Neural progenitor cell (in vitro differentiated cells): ENCODE measurements at places on chromosomes 5 and 9. TPM values are rescaled to one million over a fixed set of nuclear protein-coding genes. Genes with fewer than 3 reads are reported as not detected.

DNA sequence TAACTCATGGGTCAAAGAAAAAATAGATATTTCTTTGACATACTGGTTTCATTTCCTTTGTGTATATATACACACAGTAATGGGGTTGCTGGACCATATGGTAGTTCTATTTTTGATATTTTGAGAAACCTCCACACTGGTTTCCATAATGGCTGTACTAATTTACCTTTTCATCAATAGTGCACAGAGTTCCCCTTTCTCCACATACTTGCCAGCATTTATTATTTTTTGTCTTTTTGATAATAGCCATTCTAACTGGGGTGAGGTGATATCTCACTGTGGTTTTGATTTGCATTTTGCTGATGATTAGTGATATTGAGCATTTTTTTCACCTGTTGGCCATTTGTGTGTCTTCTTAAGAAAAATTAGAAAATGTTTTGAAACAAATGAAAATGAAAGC, 78.4 kb upstream of the CKMT2 start:
- DNase-seq: no peak
- no peaks in the 10 kb centered on the region for H3K27me3 ChIP-seq
- no peaks in the 10 kb centered on the region for H3K36me3 ChIP-seq
- H3K27ac ChIP-seq: no peak overlapping the region

- H3K36me3 ChIP-seq: no peaks in the 10 kb centered on the region
- H3K4me1 ChIP-seq: no peaks in the 10 kb centered on the region
- no peak for DNase-seq
- H3K27me3 ChIP-seq: peaks cover 11% of the 10 kb centered on the region
- H3K27ac ChIP-seq: no peak overlapping the region
These were observed 5.8 kb downstream of the TMEM268 start for GRCh38 chr9:114616684-114617520.

Gene PCDHGA10
- 4.2 and 4.7 TPM in 2 replicates for total RNA-seq

DNA sequence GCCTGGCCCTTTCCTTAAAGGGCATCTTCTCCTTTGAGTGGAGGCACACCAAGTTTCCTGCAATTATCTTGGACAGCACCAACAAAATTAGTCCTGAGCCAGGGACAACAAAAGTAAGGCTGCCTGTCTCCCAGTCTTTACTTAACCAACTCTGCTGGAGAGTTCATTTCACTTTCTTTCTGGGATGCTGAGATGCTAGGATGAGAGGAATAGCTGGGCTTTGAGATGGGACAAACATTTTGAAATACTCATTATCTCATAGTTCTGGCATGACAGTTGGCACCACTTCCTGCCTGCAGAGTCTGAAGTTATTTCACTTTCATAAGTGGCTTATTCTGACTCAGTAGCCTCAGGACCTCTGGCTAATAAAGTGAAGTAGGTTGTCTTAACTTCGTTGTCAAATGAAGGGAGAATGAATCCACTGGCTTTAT, 157.0 kb downstream of the C9orf152 start:
- H3K36me3 ChIP-seq: no peaks in the 10 kb centered on the region
- no peak for DNase-seq
- peaks cover 18% of the 10 kb centered on the region for H3K4me1 ChIP-seq
- peaks cover 23% of the 10 kb centered on the region for H3K27me3 ChIP-seq
- no peak overlapping the region for H3K27ac ChIP-seq

- H3K4me1 ChIP-seq: no peaks in the 10 kb centered on the region
- no peaks in the 10 kb centered on the region for H3K36me3 ChIP-seq
- H3K27me3 ChIP-seq: no peaks in the 10 kb centered on the region
- no peak overlapping the region for H3K27ac ChIP-seq
These were observed 553.7 kb downstream of the EBF1 start for GRCh38 chr5:158545949-158546530.

DNA sequence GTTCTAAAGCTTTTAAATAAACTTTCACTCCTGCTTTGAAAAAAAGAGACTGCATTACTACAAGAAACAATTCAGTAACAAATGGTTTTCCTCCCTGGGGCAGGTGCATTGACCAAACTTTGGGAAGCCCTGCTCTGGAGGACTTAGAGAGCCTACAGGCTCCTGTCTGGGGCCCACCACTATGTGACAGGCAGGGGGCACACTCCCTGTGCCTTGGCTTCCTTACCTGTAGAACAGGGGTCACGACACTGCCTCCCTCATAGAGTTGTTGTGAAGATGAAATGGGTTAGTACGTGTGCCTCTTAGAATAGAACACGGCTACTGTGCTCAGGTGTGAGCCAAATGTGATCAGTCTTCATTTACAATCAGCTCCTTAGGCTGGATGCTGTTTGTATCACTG, 130.1 kb downstream of the GPBP1 start:
- H3K36me3 ChIP-seq: no peaks in the 10 kb centered on the region
- no peak overlapping the region for H3K27ac ChIP-seq
- no peaks in the 10 kb centered on the region for H3K27me3 ChIP-seq
- no peak overlapping the region for H3K4me3 ChIP-seq

DNA sequence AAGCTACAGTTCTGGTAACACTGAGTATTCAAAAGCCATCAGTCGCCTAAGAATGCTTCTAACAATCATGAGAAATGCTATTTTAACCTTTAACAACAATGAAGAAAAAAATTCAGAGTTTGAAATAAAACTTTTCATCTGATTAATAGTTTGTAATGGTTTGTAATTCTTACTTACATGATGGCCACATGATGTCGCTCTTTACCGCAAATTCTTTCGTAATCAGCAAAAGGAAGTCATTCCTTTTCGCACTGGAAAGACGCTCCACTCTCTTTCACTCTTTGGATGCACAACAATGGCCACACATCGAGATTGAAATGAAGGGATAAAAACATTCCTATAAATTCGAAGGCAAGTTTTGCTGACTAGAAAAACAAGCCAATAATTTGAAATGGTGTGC, at the start of gene PCDHA7:
PCDHA7 (plus strand) TSS at position 277 of the 400 bp plus-strand sequence; CDS start at position 392, 115 bp downstream.
- DNase-seq: no peak
- H3K4me3 ChIP-seq: no peak within 1 kb of the TSS
- H3K36me3 ChIP-seq: peaks cover 11% of the 10 kb centered on the region

Gene ARID3C
- 4.7 and 5.3 TPM in 2 replicates for total RNA-seq

Gene ADGRD2
- 0.13 and 0.43 TPM in 2 replicates for total RNA-seq

- no peaks in the 10 kb centered on the region for H3K4me1 ChIP-seq
- H3K4me3 ChIP-seq: no peak overlapping the region
- no peak overlapping the region for H3K27ac ChIP-seq
These were observed 6.7 kb downstream of the SLCO4C1 start for GRCh38 chr5:102289251-102289899.

Gene OR1Q1
- not detected in 2 replicates for total RNA-seq

Gene EDIL3
- 7.8 and 13.8 TPM in 2 replicates for total RNA-seq

Gene SUB1
- total RNA-seq: 324 and 789 TPM in 2 replicates

Gene AQP3
- 0.45 and 0.90 TPM in 2 replicates for total RNA-seq

DNA sequence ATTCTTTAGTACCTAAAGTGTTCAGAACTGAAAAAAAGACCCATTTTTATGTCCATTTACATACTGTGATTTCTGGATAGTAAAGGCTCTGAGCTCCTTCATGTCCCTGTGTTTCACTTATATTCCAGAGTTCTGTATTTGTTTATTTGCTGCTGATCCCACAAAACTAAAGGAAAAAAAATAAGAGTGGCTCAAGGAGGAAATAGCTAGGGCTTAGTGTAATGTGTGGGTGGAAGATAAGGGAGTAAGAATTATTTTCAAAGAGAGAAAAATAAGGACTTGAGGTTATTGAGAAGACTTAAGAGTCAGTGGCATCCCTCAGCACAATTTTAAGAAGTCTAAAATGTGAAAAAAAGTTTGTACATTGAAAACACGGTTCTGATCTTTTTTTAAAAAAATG, 46.0 kb downstream of the ENTREP1 start:
- H3K36me3 ChIP-seq: no peaks in the 10 kb centered on the region
- no peak overlapping the region for H3K27ac ChIP-seq
- H3K4me1 ChIP-seq: peaks cover 6% of the 10 kb centered on the region

- peak; percentile 69 for DNase-seq
- no peak overlapping the region for H3K27ac ChIP-seq
- H3K4me1 ChIP-seq: peaks cover 28% of the 10 kb centered on the region
- peak overlapping the region; percentile 25 for H3K4me3 ChIP-seq
- no peaks in the 10 kb centered on the region for H3K27me3 ChIP-seq
These were observed 697.5 kb downstream of the SEMA5A start for GRCh38 chr5:8848366-8848765.

DNA sequence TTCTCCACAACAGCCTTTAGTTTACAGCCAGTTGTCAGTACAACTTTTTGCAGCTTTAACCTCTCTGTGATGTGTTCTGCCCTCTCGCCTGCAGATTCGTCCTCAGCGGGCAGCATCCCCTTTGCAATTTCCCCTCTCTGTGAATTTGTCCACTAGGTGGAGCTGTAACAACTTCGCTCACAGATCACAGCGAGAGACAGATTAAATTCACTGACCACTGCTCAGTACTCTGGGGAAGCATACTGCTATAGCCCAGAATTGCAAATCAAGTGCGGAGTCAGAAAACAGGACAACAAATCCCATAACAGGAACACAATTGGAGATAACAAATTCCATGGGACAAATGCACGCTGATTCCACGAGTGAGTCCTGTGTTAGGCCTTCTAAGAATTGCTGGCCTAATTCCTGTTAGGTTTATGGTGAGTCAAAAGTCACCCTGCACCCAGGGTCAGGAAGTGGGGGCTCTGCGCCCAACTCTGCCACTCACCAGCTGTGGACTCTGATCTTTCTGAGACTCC, 2124.9 kb downstream of the MAT2B start:
- H3K27ac ChIP-seq: no peak overlapping the region
- H3K4me1 ChIP-seq: peaks cover 21% of the 10 kb centered on the region
- no peaks in the 10 kb centered on the region for H3K27me3 ChIP-seq
- no peak overlapping the region for H3K4me3 ChIP-seq

DNA sequence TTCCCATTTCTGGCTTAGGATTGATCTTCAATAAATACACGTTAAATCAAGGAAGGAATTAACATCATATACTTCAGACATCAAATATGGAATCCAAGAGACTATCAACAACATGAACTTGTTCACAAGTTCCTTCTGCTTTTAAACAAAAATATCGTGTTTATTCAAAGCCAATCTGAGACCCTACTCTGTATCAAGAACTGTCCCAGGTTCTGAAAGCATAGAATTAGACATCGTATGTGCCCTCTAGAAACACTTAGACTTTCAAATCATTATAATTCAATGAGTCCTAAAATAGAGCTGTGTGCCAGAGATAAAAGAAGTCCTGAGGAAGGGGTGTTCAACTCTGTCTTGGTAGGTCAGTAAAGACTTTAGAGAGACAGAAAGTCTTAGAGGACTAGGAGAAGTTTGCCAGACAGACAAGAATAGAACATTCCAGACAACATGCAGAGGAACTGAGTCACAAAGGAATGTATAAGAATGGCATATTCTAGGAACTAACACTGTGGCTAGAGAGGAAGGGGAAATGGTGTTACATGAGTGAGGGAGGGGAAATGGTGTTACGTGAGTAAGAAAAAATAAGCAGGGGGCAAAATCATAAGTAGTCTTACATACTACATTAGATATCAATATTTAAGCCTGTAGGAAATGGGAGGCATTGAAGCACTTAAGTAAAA, 2.9 kb downstream of the TPD52L3 start:
- H3K36me3 ChIP-seq: no peaks in the 10 kb centered on the region
- no peaks in the 10 kb centered on the region for H3K4me1 ChIP-seq
- no peak overlapping the region for H3K4me3 ChIP-seq
- no peak overlapping the region for H3K27ac ChIP-seq

DNA sequence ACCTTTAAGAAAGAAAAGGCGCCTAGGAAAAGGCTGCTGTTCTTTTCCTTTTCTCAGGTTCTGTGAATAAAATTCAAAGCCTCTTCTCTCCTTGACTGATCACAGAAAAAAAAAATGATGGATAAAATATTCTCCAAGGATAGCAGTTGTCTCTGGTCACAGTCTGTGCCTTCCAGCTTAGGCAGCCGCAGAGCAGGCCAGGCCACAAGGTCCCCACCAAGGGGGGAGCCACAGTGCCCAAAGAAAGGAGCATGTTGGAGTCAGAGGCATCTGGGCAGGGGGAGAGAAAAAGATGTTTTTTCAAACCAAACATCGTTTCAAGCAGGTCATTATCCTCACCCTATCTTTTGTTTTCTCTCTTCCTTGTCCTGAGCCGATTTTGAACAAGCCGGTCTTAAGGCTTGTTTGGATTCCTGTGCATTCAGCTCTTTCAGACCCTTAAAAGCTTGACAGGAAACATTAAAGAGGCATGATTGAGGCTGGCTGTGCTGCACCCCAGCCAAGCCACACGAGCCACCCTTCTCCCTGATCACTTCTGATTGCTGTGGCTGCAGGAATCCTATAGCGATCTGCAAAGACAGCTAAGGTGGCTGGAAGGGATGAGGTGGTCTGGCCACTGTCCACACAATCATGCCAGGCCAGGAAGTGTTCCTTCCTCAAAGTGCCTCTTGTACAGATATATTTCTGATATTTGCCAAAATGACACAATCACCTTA, 284.6 kb upstream of the TLE4 start:
- peaks cover 25% of the 10 kb centered on the region for H3K4me1 ChIP-seq
- peak; percentile 65 for DNase-seq
- peak overlapping the region; percentile 55 for H3K27ac ChIP-seq
- no peak overlapping the region for H3K4me3 ChIP-seq

- H3K27ac ChIP-seq: no peak overlapping the region
- peak overlapping the region; percentile 81 for H3K4me3 ChIP-seq
- no peaks in the 10 kb centered on the region for H3K27me3 ChIP-seq
- H3K36me3 ChIP-seq: peaks cover 5% of the 10 kb centered on the region
- DNase-seq: no peak
- H3K4me1 ChIP-seq: peaks cover 22% of the 10 kb centered on the region
These were observed 421 bp upstream of the DEPDC1B start for GRCh38 chr5:60700416-60700757.

DNA sequence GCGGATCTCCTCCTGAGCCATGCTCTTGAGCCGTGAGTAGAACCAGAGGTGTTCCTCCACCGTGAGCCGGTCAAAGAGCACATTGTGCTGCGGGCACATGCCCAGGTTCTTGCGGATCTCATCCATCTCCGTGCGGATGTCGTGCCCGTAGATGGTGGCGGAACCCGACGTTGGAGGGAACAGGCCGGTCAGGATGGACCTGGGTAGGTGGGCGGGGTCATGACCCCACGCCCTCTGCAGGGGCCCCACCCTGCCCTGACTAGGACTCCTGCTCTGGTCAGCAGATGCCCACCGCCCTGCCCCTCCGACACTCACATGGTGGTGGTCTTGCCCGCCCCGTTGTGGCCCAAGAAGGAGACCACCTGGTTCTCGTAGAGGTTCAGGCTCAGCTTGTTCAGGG, 12.1 kb downstream of the ABCA2 start:
- H3K27me3 ChIP-seq: no peaks in the 10 kb centered on the region
- no peaks in the 10 kb centered on the region for H3K4me1 ChIP-seq

DNA sequence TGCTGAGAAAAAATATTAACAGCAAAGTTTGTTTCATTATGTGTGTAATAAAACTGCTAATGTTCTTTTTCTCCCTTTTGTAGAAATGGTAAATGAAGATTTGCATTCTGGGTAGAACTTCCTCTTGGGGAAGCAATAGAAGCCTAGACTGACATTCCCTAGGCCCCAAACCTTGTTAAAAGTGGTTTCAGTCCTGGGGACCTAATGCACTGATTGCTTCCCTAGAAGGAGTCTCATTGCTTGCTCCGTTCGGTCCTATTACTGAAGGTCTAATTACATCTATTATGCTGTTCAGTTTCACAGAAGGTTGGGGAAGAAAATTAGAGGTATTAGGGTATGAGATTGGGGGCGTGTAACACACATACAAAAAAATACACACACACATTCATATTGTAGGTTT, 893.8 kb downstream of the TLE4 start:
- no peak overlapping the region for H3K4me3 ChIP-seq
- DNase-seq: no peak
- H3K36me3 ChIP-seq: no peaks in the 10 kb centered on the region
- H3K27me3 ChIP-seq: no peaks in the 10 kb centered on the region
- H3K27ac ChIP-seq: no peak overlapping the region
